Urinary bladder (tissue), 4 donors: ENCODE measurements at places on chromosomes 2 and 18.

DNA sequence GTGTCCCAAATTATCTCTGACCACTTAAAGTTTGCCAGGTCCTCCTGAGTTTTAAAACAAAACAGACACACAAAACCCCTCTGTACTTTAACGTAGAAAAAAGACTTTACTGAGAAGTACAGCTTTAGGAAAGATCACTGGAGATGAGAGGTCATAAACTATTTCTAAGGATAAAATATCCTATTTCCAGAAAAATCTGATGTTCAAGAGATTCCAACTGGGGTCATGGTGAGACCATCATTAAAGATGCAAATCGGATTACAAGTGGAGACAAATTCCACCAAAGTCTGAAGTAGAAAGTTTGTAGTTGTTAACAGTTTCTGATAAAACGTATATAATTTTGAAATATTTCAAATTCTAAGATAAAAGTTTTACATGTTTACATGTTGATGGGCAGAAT, 241.6 kb downstream of the TCF4 start:
- no peak for DNase-seq

DNA sequence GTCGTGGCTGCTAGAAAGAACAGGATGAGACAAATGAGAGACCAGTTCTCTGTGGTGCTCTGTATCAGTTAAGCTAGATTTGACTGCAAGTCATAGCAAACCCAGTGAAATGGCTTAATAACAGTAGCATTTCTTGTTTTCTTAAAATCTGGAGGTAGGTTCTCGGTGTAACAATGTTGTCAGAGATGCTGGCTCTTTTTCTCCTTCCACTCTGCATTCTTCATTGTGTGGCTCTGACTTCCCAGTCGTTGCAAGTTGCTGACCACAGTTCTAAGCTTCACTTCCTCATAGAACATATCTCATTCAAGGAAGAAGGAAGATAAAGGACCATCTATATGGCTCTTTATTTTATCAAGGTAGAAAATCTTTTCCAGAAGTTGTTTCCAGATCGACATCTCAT, 7.9 kb upstream of the CKAP2L start:
- DNase-seq = no peak

DNA sequence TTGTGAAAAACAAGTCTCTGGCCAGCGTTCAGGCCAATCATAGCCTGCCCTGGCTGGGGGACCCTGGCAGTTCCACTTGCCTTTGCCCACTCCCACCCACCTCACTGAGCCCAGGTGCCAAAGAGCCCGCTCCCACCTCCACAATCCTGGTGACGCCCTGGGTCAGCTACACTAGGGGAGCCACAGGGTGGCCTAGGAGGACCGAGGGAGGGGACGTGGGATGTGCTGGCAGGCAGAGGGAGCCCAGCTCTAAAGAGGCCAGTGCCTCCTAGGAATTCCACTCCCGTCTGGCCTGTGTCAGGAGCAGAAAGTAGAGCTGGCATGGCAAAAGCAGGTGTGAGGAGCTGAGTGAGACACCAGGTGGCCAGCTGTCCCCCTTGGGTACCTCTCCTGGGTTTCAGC, 49.3 kb downstream of the TNS1 start:
- DNase-seq = no peak

- DNase-seq = no peak
These were observed 762 bp downstream of the YIPF4 start for GRCh38 chr2:32278478-32278853.

DNA sequence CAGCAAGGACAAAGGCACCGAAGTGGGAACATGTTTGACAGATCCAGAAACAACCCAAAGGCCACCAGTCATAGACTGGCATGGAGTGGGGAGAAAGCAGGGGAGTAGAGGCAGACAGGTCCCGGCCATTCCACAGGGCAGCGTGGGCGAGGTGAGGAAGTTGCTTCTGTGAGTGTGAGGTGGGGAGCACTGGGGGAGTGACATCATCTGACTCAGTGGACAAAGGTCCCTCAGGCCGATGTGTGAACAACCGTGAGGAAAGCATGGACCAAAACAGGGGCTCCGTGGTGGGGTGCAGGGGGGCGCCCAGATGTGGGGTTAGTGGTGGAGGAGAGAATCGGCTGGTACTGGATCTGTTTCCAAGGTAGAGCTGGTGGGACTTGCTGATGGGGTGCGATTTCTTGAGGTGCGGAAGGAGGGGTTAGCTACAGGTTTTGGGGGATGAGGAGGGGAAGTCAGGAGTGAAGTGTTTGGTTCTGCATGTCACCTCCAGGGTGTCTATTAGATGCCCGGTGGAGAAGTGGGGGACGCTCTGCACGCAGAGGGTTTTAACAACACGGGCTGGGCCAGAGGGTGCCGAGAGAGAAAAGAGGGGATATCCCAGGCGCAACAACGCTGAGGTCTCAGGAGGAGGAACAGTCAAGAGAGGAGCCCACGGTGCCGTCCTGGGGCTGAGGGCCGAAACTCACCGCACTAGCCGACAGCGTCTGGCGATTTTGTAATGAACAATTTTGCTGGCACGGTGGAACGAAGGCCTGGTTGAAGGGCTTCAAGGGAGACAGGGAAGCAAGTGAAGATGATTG, 2.5 kb upstream of the SFT2D3 start:
- DNase-seq = no peak
